ENCODE measurements at places on chromosomes 11 and 22.
A peak's percentile ranks its signal among the peaks of the same experiment; 100 is the strongest.

GRCh38 chr11:47340980-47341775 lies 11.3 kb downstream of the MYBPC3 start:
- DNase-seq, result no peak

DNA sequence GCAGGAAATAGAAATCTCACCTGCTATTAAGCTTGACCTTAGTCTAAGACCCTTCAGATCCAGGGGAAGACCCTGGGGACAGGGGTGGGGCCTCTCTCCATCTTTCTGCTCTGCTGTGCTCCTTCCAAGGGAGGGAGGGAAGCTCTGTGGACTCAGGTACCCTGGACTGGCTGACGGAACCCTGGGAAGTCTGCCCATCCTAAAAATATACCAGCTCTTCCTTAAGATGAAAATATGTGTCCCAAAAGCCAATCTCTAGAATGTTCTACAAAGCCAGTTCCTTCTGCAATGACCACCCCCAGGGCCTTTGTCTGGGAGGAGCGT lies 73.7 kb downstream of the RTL6 start:
- DNase-seq, result no peak

DNA sequence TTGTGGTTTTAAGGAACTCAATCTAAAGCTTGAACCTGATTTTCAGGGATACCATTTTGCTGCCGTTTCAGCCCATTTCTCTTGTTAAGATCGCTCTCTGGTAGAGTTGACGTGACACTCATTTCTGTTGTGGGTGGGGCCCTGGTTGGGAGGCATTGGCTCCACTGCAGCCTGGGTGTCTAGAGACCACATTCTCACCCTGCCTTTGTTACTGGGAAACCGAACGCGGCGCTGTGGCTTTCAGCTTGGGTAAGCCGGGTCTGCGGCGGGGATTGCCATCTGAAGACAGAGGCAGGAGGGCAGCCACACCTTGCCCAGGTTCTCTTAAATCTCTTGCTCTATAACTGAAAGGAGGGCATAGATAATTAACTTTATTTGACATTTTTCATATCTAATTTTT lies 3.2 kb downstream of the EHF start:
- peak; percentile 84 for DNase-seq

- DNase-seq, result peak; percentile 91
Observed at GRCh38 chr11:67583247-67584204, at the start of gene GSTP1. Gene GSTP1 (plus strand): TSS chr11:67583812. CDS start chr11:67583844, 32 bp downstream.

- DNase-seq, result peak; percentile 12
Observed at GRCh38 chr22:22745225-22746060, 101.0 kb downstream of the GGTLC2 start.

- DNase-seq, result no peak
Observed at GRCh38 chr11:115965767-115966504, 461.7 kb upstream of the CADM1 start.

DNA sequence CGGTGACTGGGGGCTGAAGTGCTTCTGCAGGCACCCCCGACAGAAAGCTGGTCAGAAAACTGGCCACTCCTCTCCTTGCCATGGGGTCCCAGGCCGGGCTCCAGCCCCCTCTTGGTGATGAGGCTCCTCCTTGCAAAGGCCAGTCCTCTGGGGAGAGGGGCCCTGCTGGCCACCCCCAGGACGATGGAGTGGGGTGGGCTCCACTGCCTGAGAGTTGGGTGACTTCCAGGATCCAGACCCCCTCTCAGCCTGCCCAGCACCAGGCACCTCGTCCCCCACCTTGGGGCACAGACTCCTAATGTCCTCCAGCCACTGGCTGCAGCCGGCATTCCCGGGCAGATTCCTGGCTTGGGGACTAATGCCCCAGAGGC lies 441 bp upstream of the RPS6KA4 start:
- DNase-seq, result no peak

GRCh38 chr11:100801225-100801999 lies 114.3 kb downstream of the ARHGAP42 start:
- no peak for DNase-seq

- no peak for DNase-seq
Observed at GRCh38 chr22:26847046-26847445, 189.7 kb downstream of the MIAT start.

- no peak for DNase-seq
Observed at GRCh38 chr11:123034597-123034996, 27.3 kb downstream of the HSPA8 start.

DNA sequence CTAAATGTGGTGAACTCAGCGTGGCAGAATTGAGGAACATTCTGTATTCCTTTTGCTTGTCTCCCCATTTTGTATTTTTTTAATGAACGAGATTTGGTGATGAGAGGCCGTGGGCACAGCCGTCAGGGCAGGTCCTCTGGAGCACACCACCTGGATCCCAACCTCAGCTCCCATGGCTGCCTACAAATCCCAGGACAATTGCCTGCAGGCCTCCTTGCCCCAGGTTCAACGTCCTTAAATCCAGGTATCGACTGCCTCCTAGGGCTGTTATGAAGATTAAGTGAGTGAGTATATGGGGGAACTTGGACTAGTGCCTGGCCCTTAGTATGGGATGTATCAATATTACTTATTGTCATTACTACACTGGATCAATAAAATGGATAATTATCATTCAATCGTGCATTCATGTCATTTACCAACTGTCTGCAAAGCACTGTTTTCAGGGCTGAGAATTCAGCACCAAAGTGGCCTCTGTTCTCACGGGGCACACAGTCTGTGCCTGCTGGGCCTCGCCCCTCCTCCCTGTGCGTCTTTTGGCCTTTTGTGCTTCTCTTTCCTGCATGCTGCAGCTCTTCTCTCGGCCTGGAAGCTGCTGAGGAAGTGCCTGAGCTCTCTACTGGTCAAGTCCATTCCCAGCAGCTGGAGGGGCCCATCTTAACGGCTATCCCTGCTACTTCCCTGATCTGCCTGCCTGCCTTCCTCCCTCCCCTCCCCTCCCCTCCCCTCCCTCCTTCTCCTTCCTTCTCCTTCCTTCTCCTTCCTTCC lies 1343.7 kb downstream of the BRD1 start:
- no peak for DNase-seq

GRCh38 chr22:48899523-48900326 lies 927.9 kb downstream of the BRD1 start:
- DNase-seq, result no peak

DNA sequence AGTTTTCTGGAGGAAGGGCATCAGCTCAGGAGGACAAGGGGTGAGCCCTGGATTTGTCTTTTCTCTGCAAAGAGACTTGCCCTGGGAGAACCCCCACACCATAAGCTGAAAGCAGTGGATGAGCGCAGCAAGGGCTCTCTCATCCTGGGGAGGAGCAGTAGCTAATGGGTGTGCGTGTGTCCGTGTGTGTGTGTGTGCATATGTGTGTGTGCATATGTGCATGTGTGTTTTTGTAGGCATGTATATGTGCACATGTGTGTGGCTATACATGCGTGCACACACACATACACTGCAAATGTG lies 45.3 kb downstream of the SMIM38 start:
- no peak for DNase-seq

DNA sequence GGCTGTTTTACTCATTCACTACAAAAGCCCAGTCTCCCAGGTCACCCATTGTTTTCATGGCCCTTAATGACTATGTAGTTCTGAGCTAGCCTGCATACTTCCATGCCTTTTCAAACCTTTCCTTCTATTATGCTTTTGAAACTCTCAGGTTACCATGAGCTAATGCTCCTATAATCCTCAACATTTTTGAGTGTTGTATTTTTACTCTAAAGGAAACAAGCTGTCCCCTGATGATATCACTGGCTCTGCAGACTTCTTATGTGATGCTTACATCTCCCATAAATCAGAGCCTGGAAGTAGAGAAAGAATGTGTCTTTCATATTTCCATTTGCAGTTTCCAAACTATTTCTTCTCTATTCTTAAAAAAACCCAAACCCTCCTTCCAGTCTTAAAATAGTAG lies 159.0 kb upstream of the RAG2 start:
- DNase-seq, result no peak

DNA sequence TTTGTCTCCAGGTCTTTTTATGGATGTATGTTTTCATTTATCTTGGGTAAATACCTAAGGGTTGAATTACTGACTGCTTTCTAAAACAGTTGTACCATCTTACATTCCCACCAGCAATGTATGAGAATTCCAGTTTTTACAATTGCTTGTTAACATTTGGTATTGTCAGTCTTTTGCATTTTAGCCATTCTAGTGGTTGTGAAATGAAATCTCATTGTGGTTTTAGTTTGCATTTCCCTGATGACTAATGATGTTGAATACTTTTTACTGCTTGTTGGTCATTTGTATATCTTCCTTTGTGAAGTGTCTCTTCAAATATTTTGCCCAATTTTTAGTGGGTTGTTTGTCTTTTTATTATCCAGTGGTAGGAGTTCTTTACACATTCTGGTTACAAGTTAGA lies 92.8 kb downstream of the ARFGAP2 start:
- DNase-seq, result no peak

DNA sequence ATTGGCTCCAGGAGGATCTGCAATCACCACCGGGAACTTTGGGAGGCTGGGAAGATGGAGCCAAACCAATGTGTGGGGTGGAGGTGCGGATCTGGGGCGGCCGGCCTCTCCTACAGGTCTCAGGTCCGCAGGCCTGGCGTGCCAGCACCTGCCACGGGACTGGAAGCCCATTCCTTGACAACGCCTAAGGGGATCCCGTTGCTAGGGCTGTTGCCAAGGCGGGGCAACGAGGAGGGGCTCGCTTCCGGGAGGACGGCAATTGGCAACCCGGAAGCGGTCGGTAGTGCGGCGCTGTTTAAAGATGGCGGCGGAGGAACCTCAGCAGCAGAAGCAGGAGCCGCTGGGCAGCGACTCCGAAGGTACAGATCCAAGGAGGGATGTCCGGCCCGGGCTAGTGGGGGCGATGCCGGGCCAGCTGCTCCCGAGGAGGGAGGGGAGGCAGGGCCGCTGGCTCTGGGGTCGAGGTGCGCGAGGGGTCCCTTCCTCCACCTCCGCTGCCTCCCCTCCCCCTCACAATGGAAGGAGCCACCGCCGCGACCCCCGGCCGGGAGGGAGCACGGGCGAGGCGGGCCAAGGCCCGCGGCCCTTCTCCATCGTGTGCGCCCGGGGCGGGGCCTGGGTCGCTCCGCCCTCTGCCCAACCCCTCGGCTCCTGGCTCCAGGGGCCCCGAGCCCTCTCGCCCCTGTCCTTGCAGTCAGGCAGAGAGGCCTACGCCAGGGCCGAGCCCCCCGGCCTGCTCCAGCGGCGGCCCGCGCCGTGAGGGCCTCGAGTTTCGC lies at the start of gene OTUB1:
TSS of gene OTUB1 (plus strand) at position 283 of the 776 bp plus-strand sequence. CDS start at position 302, 19 bp downstream.
- peak; percentile 86 for DNase-seq

Data from GM06990 (cell line).